ENCODE measurements at places on chromosomes 11 and 22. TPM values are rescaled to one million over a fixed set of nuclear protein-coding genes. Genes with fewer than 3 reads are reported as not detected.
A peak's percentile ranks its signal among the peaks of the same experiment; 100 is the strongest.

- DNase-seq: no peak
Measured at GRCh38 chr11:1651411-1651980, 21.9 kb downstream of the KRTAP5-5 start.

DNA sequence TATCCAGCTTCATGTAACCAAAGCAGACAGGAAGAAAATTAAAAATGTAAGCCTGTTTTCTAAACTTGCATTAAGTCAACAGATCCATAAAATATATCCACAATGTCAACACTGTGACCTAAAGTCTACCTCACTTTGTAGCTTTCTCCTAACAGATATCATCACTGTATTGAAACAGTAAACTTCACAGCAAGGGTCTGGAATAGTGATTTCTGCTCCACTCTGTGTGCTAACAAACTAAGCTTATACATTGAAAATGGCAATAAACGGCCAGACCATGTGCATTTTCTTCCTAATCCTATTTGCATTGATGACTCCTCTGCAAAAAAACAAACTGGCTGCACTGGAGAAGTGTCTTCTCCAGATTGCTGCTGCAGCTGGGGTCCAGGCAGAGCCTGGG, 26.8 kb downstream of the CADM1 start:
- no peak for DNase-seq

DNA sequence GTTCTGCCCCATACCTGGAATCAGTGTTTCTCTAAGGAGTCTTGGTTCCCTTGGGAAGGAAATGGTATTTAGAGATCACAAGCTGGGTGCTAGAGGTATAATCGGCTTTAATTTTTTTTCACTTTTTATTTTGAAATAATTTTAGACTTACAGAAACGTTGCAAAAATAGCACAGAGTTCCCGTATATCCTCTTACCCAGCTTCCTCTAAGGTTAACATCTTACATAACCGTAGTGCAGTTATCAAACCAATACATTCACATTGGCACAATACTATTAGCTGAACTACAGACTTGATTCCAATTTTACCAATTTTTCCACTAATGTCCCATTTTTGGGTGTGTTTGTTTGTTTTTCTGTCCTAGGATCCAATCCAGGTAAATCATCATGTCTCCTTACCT, 63.8 kb downstream of the RBX1 start:
- no peak for DNase-seq

Gene TYMP
- polyA plus RNA-seq: 4.3 TPM

DNA sequence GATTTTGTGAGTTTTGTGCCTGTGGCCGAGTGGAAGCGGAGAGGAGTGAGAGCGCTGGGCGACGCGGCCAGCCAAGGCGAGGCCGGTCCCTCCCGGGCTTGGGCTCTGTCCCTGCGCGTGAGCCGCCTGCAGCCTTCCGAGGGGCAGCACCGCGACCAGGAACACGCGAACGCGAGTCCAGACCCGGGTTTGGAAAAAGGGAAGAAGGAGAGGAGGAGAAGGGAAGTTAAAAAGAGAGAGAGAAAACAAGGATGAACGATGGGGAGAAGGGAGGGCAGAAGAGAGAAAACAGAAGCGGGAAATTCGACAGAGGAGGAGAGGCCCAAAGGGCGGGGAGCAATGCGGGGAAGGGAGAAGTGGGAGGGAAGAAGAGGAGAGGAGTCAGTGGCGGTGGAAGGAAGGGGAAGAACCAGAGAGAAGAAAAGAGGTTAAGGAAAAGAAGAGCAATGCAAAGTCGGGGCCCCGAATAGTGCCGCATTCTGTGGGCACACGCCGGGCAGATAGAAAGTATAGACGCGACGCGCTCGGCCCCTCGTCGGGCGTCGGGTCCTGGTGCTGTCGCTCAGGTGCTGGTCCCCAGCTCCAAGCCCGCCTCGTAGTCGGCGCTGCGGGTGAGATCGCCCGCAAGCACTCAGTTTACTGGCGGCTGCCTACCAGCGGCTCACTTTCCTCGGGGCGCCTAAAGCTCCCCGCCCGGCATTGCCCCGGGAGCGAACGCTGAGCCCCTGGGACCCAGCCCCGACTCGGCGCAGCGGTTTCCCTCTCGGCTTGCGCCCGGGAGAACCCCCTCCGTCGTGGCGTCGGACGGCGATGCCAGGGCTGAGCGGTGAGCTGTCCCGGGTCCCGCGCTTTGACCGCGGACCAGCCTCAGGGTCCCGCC, 2.8 kb upstream of the BARX2 start:
- no peak for DNase-seq

Gene SMC1B
- not detected for polyA plus RNA-seq

- DNase-seq: no peak
Measured at GRCh38 chr22:17952273-17952801, 72.0 kb downstream of the MICAL3 start.

Gene OR6A2
- polyA plus RNA-seq: not detected

Gene DDX25
- polyA plus RNA-seq: 0.17 TPM

DNA sequence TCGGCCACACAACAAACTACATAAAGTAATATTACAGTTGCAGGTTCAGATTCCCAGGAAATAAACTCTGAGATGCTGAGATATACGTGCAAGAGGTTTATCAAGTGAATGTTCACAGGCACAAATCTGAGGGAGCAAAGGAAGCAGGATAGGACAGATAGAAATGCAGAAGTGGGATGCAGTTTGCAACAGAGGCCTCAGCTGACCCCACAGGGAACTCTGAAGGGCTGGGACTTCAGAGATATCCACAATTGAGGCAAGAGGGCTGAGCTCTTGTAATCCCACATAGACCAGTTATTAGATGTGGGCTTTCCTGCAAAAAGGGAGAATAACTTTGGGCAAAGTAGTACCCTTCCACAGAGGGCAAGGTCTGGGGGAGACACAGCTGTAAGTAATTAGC, 25.4 kb upstream of the ARHGAP20 start:
- no peak for DNase-seq

Gene MPZL2
- 53.7 TPM for polyA plus RNA-seq

DNA sequence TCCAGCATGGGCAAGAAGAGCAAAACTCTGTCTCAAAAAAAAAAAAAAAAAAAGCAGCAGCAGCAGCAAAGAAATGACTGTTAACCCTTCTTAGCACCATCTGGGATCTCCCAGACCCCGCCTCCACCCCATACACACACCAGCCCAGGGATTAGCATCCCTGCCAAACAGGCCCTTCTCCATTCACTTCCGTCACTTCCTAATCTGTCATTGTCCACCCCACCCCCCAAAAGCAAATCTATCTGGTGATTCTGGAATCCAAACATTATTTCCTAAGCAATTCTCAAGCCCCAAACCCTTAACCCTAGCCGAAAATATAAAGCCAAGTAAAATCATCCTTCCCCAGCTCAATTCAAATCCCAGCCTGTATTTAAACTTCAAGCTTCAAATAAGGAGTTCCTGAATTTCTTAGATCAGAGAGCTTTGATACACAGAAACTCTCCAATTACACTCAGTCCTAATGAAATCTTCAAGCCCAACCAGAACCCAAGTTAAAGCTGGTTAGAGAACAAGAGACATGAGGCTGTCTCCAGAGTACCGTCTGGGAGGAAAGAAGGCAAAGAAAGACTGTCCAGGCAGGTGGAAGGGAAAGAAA, 6.0 kb upstream of the AHNAK start:
- DNase-seq: no peak

Gene KCNQ1
- 0.08 TPM for polyA plus RNA-seq

- DNase-seq: no peak
Measured at GRCh38 chr11:72614381-72614780, 59.8 kb downstream of the PDE2A start.

Gene APOA1
- 2,476 TPM for polyA plus RNA-seq

DNA sequence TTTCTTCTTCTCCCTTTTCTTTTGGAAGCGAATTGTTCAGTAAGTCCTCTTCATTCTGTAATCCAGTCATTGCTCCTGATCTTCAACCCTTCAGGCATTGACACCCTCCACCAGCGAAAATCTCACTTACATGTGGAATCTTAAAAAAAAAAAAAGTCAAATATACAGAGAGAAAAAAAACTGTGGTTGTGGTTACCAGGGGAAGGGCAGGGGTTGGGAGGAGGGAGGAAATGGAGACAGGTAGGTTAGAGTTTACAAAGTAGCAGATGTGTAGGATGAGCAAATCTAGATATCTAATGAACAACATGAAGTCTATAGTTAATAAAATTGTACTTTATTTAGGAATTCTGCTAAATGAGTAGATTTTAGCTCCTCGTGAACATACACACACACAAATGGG, 17.7 kb upstream of the TMEM123 start:
- DNase-seq: no peak

GRCh38 chr22:50720301-50721256, 17.4 kb upstream of the ACR start:
- no peak for DNase-seq

DNA sequence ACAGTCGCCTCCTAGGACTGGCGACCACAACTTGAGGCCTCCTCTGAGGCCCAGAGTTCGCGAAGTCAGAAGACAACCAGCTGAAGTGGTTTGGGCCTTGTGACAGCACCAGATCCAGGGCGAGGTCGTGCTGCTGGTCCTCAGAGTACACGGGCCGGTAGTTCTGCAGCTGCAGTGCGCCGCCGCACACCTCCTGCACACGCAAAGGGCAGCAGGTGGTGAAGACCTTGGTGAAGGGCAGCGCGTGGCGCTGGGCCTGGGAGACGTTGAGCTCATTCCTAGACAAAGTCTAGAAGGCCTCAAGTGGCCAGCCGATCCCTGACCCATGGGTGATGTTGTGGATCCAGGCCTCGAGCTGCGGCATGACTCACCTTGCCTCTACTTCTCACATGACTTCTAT, 18.2 kb downstream of the CD3E start:
- no peak for DNase-seq

DNA sequence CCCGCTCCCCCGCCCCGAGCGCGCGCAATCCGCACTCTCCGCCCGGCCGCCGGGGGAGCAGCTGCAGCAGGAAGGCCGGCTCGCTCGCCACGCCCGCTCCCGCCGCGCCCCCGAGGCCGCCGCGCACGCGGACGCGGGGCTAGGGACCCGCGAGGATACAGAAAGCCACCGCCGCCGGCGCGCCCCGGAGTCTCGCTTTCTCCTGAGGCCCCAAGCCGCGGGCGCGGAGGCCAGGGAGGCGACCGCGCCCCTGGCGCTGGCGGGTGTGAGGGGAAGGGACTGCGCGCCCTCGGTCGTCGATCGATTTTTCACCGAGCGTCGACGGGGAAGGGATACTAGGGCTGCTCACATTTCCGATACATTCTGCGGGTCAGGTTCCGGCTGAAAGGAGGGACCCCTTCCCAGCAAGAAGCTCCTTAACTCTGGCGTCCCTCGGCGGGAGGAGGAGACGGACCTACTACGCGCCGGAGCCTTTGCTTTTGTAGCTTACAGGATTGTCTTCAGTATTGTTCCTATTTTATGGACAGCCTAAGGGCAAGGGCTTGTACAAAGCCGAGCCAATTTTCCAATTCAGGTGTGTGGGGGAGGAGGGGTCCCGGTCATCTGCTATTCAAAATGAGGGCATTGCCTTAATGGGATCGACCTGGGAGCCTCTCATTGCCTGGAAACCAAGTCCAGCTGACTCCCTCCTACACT, 416 bp upstream of the GAB2 start:
- peak; percentile 66 for DNase-seq

Data from HepG2 (cell line).